Stimulated activated effector memory CD8-positive, alpha-beta T cell treated with anti-CD3 and anti-CD28 coated beads, Interleukin-12 subunit alpha, Interleukin-12 subunit beta, amount 100 ng/mL, for 72 hours (primary cell): ENCODE measurements at places on chromosomes 12 and 14.
A peak's percentile ranks its signal among the peaks of the same experiment; 100 is the strongest.

- DNase-seq = peak; percentile 56
Observed at GRCh38 chr14:33839193-33840076, 111.4 kb downstream of the EGLN3 start.

DNA sequence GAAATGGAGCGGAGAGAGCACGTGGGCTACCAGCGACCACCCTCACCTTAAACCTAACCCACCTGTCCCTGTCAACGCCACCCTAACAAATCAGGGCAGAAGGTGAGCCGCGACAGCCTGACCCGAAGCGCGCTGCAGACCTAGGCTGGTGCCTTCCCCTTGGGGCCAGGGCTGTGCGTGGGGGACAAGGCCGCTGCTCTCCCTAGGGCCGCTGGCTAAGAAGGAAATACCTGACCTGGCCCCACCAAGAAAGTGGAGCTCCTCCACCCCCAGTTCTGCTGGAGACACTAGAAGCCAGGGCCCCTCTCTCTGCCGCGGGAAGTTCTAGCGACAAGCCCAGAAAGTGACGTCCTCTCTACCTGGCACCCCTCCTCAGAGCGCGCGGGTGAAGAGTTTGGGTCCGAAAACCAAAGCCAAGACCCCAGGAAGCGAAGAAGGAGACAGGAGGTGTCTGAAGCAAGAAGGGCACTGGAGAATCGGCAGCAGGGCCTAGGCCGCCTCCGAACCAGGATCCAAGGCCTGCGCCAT, 7.5 kb downstream of the SIX1 start:
- DNase-seq = no peak

GRCh38 chr12:130491421-130492357, 154.0 kb downstream of the PIWIL1 start:
- no peak for DNase-seq

GRCh38 chr14:104353921-104354701, 215.7 kb downstream of the KIF26A start:
- DNase-seq = no peak

DNA sequence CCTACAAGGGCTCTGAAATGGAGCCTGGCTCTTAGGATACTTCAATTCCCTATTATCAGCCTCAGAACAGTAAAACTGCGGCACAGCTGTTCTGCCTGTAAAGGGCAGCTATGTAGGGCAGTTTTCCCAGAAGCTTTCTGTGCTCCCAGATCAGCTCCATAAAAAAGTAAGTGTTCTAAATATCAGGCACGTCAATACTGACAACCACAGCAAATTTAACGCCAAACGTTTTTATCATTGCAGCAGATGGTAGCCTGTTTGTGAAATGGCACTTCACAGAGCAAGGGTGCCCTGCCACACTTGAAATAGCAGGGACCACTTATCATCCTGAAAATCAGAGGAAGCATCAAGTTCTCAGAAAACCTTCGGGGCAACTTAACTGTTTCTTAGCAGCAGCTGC, 54.8 kb upstream of the PTHLH start:
- no peak for DNase-seq

DNA sequence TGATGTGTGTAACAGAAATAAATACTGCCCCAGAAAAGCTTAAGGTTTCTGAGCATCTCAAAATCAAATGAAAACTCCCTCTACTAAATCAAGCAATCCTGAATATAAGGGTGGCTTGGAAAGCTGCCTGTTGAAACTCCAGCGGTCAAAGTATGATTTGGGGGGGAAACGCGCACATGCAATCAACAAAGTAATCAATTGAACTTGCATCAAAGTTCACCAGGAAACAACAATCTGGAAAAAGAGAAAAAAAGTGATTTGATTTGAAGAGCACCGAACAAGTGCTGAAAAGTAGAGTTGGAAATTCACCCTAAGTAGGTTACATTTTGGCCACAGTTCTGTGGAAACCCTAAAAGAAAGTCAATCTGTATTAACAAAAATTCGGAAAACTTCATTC, 700 bp downstream of the CNIH1 start:
- DNase-seq = no peak

- DNase-seq = no peak
Observed at GRCh38 chr14:34872822-34873588, 2.2 kb downstream of the BAZ1A start.

- no peak for DNase-seq
Observed at GRCh38 chr14:92565718-92566115, 52.1 kb downstream of the RIN3 start.

DNA sequence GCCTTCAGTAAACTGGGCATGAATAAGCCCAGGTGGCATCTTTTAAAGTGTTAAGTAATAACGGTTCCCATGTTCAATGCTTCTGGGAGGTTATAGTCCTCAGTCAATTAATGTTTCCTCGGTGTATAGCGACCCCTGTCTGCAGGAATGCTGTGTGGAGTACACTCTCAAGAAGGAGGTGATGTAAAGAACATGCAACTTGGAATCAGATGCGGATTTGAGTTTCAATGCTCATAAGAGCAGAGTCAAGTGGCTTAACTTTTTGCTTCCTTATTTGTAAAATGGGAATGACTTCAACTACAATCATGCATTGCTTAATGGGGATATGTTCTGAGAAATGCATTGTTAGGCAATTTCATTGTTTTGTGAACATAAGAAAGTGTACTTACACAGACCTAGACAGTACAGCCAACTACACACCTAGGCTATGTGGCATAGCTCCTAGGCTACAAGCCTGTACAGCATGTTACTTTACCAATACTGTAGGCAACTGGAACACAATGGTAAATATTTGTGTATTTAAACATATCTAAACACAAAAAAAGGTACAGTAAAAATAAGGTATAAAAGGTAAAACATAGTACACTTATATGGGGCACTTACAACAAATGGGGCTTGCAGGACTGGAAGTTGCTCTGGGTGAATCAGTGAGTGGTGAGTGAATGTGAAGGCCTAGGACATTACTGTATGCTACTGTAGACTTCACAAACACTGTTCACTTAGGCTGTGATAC, 6.7 kb upstream of the MRPS35 start:
- DNase-seq = peak; percentile 81
